Stimulated activated CD8-positive, alpha-beta memory T cell treated with anti-CD3 and anti-CD28 coated beads, Interleukin-2, amount 100 ng/mL, for 1 hour (primary cell): ENCODE measurements at places on chromosomes 5 and 9.

GRCh38 chr5:14082973-14083372, 60.2 kb upstream of the TRIO start:
- no peak for DNase-seq

DNA sequence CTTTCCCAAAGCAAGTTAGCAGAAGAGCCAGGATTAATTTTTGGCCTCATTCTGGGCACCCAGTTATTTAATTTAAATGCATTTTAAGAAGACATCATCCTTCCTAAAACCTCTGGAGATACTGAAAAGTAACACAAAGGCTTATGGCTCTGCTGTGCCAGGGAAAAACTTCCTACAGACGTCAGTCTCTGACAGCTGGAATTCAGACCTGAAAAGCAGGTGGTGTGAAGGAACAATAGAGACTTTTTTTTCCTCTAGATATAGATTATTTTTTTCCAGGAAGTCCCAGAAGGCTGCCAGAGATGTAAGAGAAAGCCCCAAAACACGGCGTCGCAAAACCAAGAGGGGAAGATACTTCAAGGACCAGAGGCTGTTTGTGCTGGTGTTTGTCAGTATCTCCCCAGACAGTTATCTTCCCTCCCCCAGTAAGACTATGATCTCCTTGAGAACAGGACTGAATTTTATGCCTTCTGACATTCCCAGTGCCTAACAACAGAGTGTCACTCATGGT, 88.7 kb upstream of the RASEF start:
- no peak for DNase-seq

DNA sequence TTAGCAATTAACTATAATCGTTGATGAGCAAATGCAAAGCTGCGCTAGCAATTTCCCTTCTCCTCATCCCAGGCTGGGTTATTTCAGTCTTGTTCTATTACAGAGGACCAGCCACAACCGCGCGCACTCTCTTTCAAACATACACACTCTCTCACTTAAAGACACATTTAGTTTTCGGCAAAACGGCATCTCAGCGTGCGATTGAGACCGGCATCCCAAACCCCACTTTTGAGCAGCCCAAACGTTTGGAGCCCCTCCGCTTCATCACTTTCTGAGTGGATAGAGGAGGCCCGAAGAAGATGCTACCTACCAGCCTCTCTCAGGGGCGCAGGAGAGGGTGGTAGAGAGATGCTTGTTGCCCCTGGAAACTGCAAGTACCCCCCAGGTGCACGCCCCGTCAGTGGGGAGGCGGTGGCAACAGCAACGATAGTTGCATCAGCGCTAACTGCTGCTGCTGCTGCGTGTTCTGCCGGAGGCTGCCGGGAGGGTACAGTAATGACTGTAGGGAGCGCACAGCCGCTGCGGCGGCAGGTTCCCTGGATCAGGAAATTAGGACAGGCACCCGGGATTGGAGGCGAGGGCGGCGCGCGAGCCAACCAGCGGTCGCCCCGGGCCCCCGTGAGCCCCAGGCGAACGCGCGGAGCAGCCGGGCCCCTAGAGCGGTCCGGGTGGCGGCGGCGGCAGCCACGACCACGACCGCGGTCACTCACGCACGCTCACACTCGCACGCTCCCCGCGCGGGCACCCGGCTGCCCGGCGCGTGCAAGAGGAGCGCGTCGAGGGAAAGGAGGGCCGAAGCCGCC, 467 bp upstream of the VLDLR start:
- DNase-seq: no peak

- no peak for DNase-seq
These were observed 107.4 kb downstream of the TMEM174 start for GRCh38 chr5:73280386-73280785.

- no peak for DNase-seq
These were observed 6.0 kb downstream of the UBQLN1 start for GRCh38 chr9:83701769-83702168.

- DNase-seq: no peak
These were observed 216.3 kb downstream of the GADD45G start for GRCh38 chr9:89821081-89821480.

DNA sequence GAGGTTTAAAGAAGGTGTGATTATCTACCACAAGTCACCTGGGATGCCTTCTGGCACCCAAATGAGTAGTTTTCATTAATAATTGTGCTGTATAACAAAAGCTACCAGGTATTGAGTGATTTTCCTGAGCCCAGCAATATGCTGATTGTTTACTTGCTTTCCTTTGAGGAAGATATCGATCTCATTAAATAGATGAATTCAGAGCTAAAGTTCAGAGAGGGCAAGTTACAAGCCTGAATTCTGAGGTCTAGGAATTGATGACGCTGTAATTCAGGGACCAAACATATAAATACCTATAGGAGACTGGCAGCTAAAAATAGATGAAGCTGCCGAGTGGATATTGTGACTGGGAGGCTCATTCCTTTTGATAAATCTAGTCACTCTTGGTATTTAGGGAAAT, 1.1 kb downstream of the ERCC6L2 start:
- DNase-seq: no peak

DNA sequence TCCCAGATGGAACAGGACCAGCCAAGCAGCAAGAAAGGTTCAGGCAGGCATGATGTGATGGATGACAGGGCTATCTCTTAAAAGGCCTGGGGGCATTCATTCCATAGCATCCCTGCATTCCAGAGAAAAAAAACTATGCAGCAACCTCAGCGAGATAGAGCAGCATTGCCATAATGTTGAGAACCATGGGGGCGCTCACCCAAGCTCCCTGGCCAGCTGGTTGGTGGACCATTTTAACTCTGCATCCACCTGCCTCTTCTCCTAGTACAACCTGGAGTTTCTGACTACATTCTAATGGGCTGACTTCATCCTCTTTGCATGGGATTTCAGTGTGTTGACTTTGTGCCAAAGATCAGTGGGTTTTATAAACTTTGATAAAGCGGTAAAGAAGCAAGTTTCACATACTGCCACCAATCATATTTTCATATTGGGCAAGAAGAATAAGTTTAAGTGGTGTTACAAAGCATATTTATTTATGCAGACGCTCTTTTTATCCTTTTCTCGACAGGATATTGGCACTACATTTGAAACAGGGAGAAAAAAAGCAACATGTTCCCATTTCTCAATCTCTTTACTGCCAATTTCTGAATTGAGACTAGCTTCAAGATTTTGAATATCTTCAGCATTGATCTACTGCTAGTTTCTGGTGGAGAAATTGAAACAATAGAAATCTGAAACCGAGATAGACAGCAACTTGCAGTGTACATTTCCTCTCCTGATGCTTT, 378.3 kb upstream of the WWC1 start:
- DNase-seq: no peak

- no peak for DNase-seq
These were observed 80.8 kb downstream of the LMNB1 start for GRCh38 chr5:126857472-126858410.

DNA sequence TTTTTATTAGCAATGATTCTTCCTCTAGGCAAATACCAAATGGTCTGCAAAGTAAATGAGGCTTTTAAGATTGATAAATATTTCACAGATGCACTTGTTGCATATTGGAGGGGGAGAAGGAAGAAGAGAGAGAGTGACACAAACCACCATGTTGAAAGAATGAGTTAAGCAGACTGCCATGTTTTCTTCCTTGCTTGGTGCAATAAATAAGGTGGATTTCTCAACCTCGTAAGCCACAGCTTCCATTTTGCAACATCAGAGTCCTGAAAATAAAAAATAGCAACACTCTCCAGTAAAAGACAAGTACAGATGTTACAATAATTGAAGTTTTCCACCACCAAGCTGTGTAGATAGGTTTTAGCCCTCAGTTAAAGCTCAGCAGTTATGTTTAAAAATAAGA, 202.9 kb downstream of the SGCD start:
- no peak for DNase-seq

DNA sequence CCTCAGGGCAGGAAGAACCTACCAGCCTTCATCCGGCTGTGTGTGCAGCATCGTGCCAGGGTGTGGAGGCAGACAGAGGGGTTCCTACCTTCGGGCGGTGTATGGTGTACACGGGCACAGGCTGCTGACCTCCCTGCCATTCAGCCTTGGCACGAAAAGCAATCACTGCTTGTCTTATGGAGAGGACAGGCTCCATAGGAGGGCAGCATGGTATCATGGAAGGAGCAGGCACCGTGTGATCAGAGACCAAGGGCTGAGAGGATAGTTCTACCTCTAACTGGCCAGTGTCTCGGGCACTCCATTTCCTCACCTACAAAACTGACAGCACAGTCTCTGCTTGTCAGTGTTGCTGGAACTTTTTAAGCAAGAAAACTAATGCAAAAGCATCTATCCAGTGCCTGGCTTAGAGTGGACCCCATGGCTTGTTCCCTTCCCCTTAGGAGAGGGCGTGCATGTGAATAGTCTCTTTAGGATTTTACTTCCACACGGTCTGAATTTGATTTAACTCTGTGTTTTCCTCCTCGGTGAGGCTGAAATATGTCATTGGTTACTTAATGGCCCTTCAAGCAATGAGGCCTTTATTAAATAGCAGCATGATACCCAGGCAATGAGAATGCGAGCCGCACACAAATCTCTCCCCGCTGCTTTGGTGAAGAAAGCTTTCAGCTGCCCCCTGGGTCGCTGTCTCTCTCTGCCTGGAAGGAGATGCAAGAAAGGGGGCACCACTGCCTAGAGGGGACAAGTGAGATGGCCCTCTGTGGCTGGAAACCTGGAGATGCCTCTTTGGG, 22.2 kb downstream of the TTLL11 start:
- no peak for DNase-seq

DNA sequence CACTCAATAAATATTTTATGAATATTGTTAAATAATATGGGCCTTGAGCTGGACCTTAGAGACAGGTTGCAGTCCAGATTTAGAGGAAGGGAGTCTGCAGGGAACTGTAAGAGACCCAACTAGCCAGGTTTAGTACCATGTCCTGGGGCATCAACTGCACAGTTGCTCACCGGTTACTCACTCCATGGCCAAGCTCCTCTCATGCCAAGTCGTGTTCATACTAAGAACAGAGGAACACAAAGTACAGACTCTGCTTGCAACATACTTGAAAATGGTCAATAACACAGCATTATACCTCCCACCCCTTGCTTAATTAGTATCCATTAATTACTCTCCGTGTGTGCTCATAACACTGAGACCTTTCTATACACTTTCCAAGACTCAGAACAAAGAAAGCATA, 317.6 kb upstream of the PIK3R1 start:
- no peak for DNase-seq

DNA sequence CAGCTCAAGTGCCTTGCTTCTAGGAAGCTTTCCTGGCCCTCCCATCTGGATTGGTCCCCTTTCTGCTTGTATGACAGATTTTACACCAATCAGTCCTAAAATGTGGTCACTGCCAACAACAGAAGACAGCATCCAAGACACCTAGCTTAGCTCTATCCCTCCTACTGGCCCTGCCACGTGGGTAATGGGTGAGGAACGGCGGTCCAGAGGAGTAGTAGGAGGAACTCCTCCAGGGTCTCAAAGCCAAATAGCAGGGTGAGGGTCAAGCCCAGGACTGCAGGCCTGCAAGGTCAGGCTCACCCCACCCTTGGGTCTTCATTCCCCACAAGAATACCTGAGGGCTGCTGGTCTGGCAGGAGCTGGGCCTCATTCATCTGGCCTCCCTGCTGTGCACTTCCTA, 56.7 kb upstream of the SLC25A51 start:
- no peak for DNase-seq

GRCh38 chr5:302966-303365, 18.5 kb upstream of the AHRR start:
- DNase-seq: no peak

DNA sequence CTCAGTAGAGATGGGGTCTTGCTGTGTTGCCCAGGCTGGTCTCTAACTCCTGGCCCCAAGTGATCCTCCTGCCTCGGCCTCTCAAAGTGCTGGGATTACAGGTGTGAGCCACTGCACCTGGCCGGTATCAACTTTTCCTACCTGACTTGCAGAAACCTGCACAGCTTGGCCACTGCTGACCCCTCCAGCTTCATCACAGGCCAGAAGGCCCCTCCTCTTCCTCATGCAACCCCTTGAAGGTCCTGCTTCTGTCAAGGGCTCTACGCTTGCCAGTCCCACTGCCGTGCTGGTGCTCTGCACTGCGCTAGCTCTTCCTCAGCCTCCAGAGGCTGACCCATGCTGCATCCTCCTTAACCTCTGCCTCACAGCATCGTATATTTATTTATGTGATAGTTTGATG, 32.5 kb upstream of the RNU6ATAC start:
- DNase-seq: no peak

DNA sequence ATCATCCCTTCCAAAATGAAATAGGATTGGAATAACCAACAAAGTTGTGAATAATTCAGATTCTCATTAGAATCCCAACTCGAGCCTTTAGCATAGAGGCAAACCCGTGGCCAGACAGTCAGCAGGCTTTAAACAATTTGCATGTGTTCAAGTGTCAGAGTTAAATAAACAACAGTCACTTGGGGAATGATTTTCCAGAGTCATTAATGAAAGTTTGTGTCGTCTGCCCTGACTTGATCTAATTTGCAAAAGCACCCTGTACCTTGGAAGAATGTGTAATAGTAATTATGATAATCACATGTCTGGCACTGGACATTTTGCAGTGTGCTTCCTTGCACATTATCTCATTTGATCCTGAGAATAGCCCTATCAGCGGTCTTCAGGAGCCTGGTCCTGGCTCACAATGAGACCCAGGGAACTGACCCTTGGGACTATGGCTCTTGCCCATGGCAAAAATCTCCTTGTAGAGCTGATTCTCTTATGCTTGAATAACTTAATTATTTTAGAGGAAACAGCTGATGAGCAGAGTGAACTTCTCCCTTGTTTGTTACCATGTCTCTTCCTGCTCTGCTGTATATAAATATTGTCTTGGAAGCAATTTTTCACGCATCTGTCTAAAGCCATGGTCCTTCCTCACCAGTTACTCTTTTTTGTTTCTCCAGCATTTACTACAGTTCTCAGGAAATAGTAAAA, 272.7 kb downstream of the NR3C1 start:
- no peak for DNase-seq

- no peak for DNase-seq
These were observed 35.5 kb downstream of the RAPGEF1 start for GRCh38 chr9:131704141-131704983.

DNA sequence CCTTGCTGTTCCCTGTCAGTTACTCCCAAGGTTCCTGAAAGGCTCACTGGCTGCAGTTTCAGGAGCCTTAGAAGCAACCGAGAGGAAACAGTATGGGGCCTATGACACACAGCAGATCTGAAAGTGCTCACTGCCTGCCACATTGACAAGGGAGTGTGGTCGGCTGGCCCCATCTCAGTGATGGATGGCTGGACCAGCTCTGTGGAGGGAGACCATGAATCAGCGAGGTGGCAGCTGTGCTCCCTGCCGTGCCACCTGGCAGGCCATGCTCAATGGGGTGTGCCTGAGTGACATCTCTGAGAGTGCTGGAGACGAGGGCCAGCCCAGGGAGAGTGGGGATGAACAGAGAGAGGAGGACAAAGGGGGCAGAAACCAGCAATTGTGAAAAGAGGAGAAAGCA, 49.1 kb downstream of the DOCK2 start:
- no peak for DNase-seq

GRCh38 chr9:21402386-21403251, 6.3 kb upstream of the IFNA8 start:
- DNase-seq: no peak
